ENCODE measurements at places on chromosomes 6 and 20. TPM values are rescaled to one million over a fixed set of nuclear protein-coding genes. Genes with fewer than 3 reads are reported as not detected.

DNA sequence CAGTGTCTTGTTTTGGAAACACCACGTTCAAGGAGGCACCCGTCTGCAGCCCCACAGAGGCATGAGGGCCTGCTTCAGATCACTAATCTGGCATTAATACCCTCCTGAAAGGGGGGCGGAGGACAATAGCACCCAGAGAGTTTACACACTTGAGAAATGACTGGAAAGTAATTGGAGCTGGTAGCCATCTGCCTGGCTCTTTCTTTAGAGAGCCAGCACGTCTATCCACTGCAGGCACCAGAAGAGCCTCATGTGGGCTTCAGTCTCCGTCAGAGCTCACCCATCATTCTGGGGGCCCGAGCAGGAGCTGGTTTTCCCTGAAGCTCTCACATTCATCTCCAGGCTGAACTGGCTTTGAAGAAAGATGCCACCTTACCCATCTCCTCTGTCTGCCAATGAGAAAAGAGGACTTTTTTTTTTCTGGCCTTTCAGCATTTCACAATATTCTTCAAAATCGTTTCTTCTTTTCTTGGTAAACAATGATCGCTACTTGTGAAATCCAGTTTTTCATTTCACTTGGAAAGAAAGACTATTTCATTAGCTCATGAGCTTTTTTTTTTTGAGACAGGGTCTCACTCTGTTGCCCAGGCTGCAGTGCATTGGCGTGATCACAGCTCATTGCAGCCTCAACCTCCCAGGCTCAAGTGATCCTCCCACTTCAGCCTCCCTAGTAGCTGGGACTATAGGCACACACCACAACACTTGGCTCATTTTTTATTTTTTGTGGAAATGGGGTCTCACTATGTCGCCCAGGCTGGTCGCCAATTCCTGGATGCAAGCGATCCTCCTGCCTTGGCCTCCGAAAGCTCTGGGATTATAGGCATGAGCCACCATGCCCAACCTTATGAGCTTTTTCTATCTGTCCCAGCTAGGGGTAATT is 124.7 kb upstream of the ZNF217 start:
- no peaks in the 10 kb centered on the region for H3K27me3 ChIP-seq
- H3K4me3 ChIP-seq = no peak overlapping the region
- no peaks in the 10 kb centered on the region for H3K36me3 ChIP-seq

GRCh38 chr6:31687321-31687720 is 6.5 kb upstream of the LY6G5C start:
- H3K36me3 ChIP-seq = peaks cover 58% of the 10 kb centered on the region
- H3K27me3 ChIP-seq = no peaks in the 10 kb centered on the region
- H3K4me1 ChIP-seq = no peaks in the 10 kb centered on the region
- DNase-seq = no peak
- no peak overlapping the region for H3K4me3 ChIP-seq
- no peak overlapping the region for H3K27ac ChIP-seq

The NRM gene
- 4.4 TPM for total RNA-seq

GRCh38 chr6:96651816-96652215 is 88.9 kb downstream of the FHL5 start:
- H3K27ac ChIP-seq = no peak overlapping the region
- peaks cover 17% of the 10 kb centered on the region for H3K27me3 ChIP-seq
- H3K36me3 ChIP-seq = no peaks in the 10 kb centered on the region
- no peak overlapping the region for H3K4me3 ChIP-seq
- no peak for DNase-seq

- no peaks in the 10 kb centered on the region for H3K36me3 ChIP-seq
- no peak for DNase-seq
- H3K4me3 ChIP-seq = no peak overlapping the region
- H3K27me3 ChIP-seq = no peaks in the 10 kb centered on the region
These were observed 181.4 kb upstream of the CST7 start for GRCh38 chr20:24767623-24768100.

GRCh38 chr20:56513161-56514150 is 11.1 kb upstream of the FAM209A start:
- H3K4me3 ChIP-seq = no peak overlapping the region
- H3K27me3 ChIP-seq = no peaks in the 10 kb centered on the region

The SLC2A10 gene
- total RNA-seq = not detected

The GABRR1 gene
- not detected for total RNA-seq

DNA sequence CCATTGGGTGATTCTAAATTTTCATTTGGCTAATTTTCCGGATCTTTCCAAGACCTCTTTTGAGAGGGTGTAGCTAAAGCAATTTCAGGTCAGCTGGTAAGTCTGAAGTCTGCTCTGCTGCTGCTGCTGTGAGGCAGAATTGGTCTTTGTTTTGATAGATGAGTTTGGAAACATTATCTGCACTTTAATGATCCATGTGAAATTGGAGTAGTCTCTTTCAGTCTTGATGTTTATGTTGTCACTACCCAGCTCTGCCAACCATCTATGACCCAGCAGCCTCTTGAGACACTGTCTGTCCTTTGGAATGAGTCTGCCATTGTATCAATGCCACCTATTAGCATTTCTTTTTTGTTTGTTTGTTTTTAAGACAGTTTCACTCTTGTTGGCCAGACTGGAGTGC is 44.1 kb downstream of the TXNDC5 start:
- no peak overlapping the region for H3K4me3 ChIP-seq
- no peak overlapping the region for H3K27ac ChIP-seq
- H3K27me3 ChIP-seq = peaks cover 2% of the 10 kb centered on the region
- H3K36me3 ChIP-seq = no peaks in the 10 kb centered on the region
- DNase-seq = no peak

- no peaks in the 10 kb centered on the region for H3K27me3 ChIP-seq
- peaks cover 60% of the 10 kb centered on the region for H3K36me3 ChIP-seq
- H3K4me3 ChIP-seq = no peak overlapping the region
- H3K4me1 ChIP-seq = no peaks in the 10 kb centered on the region
- no peak overlapping the region for H3K27ac ChIP-seq
- no peak for DNase-seq
These were observed 16.6 kb downstream of the TBC1D20 start for GRCh38 chr20:445514-446336.

DNA sequence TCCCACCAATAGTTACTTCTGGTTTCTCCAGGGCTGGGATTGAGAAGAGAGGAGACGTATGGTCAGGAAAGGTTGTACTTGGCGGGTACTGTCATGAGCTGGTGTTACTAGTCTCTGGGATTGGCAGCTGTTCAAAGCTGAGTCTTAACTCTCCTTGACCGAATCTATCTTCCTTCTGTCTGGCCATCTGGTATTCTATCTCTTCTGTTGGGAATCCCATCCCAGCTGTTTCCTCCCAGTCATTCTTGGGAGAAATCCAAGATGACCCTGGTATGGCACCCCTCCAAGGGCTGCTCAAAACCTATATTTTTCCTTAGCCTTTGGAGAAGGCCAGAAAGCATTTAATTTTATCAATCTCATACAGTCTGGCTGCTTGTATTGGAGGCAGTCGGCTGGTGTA is 287.0 kb upstream of the CHD6 start:
- no peaks in the 10 kb centered on the region for H3K36me3 ChIP-seq
- H3K4me3 ChIP-seq = no peak overlapping the region
- no peak overlapping the region for H3K27ac ChIP-seq
- H3K4me1 ChIP-seq = no peaks in the 10 kb centered on the region
- H3K27me3 ChIP-seq = no peaks in the 10 kb centered on the region

GRCh38 chr20:12936020-12936419 is 72.8 kb upstream of the SPTLC3 start:
- H3K36me3 ChIP-seq = no peaks in the 10 kb centered on the region
- no peak overlapping the region for H3K4me3 ChIP-seq

The TGM2 gene
- 0.06 TPM for total RNA-seq
